Suppressor macrophage treated with lipopolysaccharide for 4 hours (primary cell): ENCODE measurements at places on chromosomes 16 and 17.

- DNase-seq, result no peak
Observed at GRCh38 chr17:2192367-2193057, 111.1 kb downstream of the SMG6 start.

GRCh38 chr16:72787514-72788268 lies 260.2 kb downstream of the ZFHX3 start:
- DNase-seq, result peak; percentile 95

GRCh38 chr17:18877104-18877645 lies 19.2 kb downstream of the PRPSAP2 start:
- no peak for DNase-seq

DNA sequence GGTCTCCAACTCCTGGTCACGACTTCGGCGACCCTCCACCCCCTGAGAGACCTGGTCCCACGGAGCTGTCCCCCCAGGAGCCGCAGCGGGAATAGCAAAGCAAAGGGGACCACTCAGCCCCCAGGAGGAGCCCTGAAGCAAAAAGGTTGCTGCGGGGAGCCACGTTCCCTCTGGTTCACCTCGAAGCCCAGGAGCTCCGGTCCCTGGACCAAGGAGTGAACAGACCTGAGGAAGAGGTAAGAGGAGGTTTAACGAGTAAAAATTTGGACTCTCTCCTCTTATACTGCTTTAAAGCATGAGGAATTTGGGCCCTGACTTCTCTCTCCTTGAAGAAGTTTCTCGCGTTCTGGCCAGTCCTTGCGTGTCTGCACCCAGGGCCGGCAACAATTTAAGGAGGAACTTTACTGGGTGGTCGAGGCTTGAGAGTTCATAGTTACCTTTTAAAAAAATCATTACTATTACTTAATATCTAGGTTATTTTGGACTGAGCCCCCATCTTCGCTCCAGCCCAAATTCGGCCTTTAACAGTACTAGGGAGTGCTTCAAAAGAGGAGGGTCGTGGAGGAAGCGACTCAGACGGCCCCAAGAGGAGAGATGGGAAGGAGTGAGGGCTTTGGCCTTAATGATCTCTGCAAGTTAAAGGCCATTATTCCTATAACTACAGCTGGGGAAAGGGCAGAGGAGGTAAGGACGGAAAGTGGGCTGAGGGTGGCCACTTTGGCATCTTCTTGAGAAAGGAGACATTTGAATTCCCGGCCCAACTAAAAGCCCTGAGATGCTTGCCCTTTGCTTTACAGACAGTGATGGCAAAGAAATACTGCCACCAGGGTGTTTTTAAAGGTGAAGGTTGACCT lies 16.9 kb upstream of the HOXB9 start:
- DNase-seq, result no peak

DNA sequence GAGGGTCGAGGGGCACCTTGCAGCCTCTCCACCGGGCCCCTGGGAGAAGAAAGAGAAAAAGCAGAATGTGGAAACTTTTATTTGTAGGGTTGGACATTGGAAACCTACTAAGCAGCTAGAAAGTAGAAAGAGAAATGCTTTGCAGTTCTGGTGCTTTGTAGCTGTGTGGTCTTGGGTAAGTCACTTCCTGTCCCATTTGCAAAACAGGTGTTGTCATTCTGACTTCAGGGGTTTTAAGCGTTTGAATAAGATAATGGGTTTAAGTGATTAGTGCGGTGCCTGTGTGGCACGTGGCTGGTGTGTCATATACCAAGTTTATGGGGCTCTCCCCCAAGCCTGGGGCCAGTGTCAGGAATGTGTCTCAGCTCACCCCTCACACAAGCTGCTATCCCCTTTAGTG lies 1.6 kb downstream of the CA4 start:
- DNase-seq, result no peak

GRCh38 chr17:36947922-36948716 lies 635 bp upstream of the AATF start:
- no peak for DNase-seq

- DNase-seq, result no peak
Observed at GRCh38 chr17:79949656-79950209, 85.9 kb downstream of the TBC1D16 start.

DNA sequence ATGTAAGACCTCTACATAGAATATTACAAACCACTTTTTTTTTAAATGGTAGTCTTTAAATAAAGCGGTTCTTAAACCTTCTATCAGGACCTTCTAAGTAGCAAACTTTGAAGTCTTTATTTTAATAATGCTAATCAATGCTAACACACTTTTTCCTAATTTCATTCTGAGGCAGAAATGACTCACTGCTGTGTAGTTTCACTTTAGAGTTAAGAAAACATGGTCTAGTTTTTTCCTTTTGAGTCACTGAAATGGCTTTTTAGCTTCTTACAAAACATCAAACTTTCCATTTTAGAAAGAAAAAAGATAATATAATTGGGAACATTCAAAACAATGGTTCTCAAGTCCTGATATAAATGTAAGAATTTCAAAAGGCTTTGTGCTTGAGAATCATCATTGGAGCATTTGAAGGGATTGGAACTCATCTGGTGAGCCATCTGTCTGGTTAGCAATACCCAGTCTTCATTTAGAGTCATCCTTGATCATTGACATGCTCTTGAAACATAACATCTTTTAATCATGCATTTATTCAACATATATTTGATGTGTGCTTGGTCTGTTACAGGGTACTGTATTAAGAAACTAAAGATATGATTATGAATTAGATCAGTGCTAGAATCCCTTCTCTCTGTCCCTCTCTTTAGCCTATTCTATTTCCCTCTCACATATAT lies 258.3 kb upstream of the MON1B start:
- DNase-seq, result peak; percentile 8

- no peak for DNase-seq
Observed at GRCh38 chr16:3035972-3036725, 595 bp downstream of the BICDL2 start.

DNA sequence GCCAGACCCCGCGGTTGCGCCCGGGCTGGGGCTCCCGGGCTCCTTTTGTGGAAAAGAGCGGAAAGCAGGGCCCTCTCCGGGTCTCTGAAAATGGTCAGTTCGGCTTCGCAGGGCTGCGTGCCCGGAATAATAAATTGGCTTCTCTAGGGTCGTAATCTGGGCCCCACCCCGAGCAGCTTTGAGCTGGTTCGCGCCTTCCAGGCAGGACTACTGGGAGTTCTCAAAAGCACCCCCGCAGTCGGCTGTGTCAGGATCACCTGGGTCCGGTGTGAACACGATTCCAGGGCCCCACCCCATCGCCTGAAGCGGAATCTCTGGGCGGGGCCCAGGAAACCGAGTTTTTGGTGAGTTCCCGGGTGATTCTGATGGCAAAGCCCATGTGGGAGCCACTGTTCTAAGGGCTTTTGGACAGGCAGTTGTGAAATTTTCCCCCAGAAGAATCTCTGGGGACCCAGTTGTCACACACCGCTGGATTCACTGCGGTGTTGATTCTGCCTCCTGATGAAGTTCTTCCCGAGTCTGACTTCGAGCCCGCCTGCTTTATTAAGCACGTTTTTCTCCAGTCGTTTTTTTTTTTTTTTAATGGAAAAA lies 77.0 kb downstream of the MRC2 start:
- DNase-seq, result peak; percentile 23

DNA sequence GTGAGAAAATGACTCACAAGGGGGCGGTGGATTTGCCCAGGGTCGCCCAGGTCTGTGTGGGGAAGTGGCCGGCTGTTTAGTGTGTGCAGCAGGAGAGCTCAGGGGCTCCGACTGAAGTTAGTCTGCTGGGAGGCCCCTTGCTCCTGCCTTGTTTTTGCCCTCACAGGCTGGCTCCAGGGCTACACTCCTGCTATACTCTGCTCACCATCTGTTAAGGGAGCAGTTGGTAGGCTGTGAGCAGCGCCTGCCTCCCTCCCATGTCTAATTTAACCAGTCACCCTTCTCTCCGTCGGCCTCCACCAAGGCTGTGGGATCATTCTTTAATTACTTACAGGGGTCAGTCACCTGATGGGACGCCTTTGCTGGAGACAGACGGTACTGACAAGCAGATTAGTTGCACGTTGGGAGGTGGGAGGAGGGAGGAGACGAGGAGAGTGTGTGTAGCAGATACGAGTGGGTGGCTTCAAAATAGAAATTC lies 35.5 kb downstream of the KSR1 start:
- DNase-seq, result no peak

DNA sequence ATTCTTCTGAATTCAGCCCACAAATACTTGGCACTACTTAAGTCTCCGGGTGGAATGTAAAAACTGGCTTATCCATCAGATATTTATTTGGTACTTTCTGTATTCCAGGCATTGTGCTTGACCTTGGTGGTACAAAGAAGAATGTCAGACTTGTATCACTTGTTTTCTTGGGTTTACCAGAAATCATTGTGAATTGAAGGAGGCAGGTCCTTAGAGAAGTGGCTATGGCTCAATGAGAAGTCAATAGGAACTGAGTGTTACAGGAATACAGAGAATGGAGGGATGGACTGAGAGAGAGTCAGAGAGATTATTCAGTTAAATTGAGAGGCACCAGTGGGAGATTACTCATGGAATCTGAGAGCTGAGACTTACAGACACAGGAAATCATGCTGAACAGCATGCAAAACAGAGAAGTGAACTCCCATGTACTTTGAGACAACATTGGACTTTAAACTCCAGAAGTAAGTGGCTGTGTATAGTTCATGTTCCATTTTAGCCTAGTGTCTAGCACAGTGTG lies 704.1 kb downstream of the CDH11 start:
- DNase-seq, result no peak

- no peak for DNase-seq
Observed at GRCh38 chr16:85235991-85236817, 123.9 kb upstream of the CIBAR2 start.

DNA sequence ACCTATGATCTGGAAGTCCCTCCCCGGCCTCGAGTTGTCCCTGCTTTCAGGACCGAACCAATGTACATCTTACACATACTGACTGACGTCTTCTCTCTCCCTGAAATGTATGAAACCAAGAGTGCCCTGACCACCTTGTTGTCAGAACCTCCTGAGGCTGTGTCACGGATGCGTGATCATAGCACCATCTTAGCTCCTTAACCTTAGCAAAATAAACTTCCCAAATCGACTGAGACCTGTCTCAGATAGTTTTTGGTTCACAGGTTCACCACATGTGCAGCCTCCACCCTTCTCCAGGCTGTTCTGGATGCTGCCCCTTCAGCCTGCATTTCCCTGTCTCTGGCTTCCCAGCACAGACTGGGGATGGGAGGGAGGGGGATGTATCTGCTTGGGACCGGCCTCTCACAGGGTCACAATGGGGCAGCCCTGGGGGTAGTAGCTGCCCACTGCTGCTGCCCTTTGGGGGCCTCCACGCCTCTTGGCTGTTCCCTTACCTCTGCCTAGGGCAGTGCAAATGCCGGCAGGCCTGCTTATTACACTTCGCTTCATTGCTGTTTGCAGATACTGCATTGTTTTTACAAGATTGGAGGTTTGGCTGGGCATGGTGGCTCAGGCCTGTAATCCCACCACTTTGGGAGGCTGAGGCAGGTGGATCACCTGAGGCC lies 69.8 kb downstream of the NT5M start:
- DNase-seq, result no peak

GRCh38 chr16:90035902-90036301 lies 16.6 kb upstream of the DBNDD1 start:
- DNase-seq, result no peak
